Endodermal cell (in vitro differentiated cells): ENCODE measurements at places on chromosomes 13 and 19.

GRCh38 chr13:97221466-97221865 lies 667 bp upstream of the MBNL2 start:
- no peak for DNase-seq

- no peak for DNase-seq
These were observed 42.7 kb downstream of the SERP2 start for GRCh38 chr13:44416301-44416700.

GRCh38 chr13:113048766-113049165 lies 56.8 kb upstream of the F7 start:
- no peak for DNase-seq

DNA sequence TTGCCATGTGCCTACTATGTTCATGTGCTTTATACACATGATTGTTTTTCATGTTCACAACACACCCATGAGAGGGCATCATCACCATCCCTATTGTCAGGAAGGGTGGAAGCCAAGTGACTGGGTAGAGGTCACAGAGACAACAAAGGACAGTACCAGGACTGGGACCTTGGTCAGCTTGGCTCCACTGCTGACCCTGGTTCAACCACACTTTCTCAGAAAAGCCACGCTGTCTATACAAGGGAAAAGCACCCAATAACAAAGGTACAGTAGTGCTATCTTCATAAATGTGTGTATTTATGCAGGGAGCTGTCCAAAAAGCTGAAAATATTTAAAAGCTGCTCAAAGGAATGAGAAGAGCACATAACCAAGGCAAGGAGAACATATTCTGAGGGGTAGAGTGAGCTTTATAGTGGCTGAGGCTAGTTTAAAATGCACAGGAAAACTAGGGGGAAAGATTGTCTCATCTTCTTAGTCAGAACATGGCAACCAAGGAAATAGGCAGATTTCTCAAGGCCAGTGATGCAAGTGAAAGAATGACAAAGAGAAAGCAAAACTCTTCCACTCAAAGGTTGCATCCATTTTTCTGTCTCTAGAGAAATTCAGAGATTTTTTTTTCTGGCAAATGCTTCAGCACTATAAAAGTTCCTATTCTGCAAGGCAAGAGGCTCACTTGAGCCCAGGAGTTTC lies 415.0 kb downstream of the FOXO1 start:
- no peak for DNase-seq

- no peak for DNase-seq
These were observed 6.8 kb downstream of the HSPH1 start for GRCh38 chr13:31154939-31155338.

DNA sequence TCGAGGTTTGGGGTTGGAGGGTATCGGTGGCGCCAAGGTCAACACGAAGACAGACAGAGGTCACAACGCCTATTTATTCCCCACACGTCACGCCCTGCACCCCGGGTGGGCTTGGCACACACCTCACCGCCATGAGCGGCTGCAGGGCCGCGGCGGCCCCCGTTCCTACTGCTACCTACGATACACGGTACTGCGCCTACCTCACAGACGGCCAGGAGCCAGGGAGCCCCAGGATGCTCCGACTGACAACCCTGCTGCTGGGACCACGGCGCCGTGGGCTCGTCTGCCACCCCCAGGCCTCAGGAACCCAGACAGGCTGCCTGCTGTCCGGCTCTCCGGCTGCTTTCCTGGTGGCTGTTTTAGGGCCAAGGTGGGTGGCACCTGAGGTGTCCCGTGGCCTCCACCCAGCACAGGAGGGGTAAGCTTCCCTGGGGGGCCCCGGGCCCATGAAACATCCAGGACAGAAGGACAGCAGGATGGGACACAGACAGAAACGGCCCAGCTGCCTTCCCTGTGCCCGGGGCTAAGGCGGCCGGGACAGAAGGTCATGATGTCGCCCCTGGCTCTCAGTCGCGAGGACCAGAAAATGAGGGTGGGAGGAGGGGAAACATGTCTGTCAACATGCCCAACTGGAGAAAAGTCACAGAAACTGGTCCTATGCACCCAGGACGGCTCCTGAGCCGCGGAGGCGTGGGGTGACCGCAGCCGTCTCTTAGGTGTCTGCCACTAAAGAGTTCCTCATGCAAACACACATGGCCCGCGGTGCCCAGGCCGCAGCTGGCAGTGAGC lies 15.0 kb upstream of the SLC39A3 start:
- no peak for DNase-seq

DNA sequence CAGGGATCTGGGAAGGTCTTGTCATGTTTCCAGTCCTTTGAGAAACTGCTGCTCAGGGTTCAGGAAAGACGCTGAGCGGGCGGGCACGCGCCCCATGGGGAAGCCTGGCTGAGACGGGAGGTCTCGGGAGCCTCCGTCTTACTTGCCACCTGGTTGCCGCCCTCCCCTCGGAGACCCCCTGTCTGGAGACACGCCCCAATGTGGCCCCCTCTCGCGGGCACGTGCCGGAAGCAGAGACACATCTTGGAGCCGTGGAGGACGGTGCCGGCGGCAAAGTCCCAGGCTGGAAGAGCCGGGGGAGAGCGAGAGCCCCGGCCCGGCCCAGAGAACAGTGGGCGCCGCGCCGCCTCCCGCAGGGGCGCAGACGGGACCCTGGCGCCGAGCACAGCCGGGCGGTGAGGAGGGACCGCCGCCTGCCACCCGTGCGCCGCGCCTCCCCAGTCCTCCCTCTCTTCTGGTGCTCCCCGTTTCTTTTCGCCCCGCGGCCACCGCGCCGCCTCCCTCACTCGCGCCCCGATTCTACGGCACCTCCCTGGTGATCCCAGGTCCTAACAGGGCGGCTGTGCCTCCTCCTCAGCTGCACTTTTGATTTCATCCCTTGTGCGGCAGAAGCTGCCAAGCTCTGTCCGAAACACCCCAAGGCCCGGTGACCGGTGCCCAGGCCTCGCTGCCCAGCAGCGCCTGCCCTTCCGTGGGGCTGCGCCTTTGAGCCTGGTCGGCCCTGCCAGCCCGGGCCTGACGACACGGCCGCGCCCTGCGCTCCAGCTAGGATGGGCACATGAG lies 15.5 kb downstream of the GJB2 start:
- DNase-seq = peak; percentile 43

- DNase-seq = no peak
These were observed 68.8 kb downstream of the ZNF536 start for GRCh38 chr19:30441011-30441410.

DNA sequence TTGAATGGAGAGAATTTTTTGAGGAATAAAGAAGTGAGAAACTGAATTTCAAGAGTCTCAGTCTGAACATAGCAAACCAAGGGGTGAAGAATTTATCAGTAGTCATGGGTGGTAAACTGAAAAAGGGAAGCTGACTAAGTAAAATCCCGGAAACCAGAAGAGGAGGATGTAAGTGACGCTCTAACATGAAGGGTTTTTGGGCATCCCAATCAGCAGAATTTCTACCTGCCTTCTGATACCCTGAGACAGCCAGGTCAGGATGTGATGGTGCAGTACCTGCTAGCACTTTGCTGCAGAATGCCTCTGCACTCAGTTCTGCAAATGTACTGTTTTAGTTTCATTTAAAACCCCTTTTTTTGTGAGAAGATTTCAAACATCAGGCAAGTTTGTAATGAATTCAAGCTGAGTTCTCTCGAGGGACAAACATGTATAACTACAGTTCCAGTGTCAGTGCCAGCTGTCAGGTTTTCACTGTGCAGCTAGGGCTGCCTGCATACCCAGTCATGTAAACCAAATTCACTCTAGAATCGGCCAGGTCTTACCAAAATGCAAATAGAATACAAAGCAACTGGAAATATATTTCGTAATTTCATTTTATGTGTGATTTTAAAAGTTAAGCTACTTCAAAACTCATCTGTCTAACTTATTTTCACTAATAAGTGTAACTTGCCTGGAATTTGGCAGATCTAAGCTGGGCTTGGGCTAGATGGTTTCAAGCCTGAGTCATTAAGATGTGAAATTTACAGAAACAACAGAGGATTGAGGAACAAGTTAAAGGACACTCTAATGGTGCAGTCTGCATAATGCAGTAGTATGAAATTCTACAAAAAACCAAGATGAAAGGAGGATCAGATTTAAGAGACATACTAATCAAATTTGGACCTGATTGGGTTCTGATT lies 13.8 kb downstream of the METTL21C start:
- no peak for DNase-seq

- DNase-seq = no peak
These were observed 73.4 kb upstream of the FLT1 start for GRCh38 chr13:28568286-28568685.
